A673 (cell line): ENCODE measurements at places on chromosomes 16 and 17. TPM values are rescaled to one million over a fixed set of nuclear protein-coding genes. Genes with fewer than 3 reads are reported as not detected.

DNA sequence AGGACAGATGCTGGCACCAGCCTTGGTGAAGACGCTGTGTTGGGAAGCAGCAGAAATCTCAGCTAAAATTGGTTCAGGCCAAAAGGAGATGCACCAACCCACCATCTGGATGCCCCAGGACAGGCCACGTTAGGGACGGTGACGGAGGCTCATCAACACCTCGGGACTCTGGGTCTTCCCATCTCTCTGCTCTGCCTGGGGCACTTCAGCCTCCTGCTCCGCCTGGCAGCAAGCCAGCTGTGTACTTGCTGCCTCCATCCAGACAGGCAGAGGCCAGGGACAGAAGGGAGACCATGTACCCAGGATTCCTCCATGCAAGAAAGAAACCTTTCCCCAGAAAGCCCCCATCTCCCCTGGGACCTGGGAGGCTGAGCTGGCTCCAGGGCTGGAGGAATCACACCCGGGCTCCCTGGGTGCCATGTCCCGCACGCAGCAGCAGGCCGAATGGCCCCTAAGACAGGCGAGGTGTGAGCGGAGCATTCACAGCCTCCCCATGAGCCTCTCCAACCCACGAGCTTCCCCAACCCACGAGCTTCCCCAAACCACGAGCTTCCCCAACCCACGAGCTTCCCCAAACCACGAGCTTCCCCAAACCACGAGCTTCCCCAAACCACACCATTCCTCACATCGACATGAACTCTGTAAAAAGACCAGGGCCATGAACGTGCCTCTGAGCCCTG, 274.5 kb downstream of the C16orf95 start:
- H3K4me1 ChIP-seq = no peaks in the 10 kb centered on the region
- no peak overlapping the region for H3K4me3 ChIP-seq
- no peaks in the 10 kb centered on the region for H3K36me3 ChIP-seq
- DNase-seq = no peak

GRCh38 chr17:61294777-61295176, 104.9 kb upstream of the TBX2 start:
- H3K27me3 ChIP-seq = no peaks in the 10 kb centered on the region
- no peaks in the 10 kb centered on the region for H3K36me3 ChIP-seq
- peak; percentile 5 for DNase-seq
- H3K4me1 ChIP-seq = no peaks in the 10 kb centered on the region

DNA sequence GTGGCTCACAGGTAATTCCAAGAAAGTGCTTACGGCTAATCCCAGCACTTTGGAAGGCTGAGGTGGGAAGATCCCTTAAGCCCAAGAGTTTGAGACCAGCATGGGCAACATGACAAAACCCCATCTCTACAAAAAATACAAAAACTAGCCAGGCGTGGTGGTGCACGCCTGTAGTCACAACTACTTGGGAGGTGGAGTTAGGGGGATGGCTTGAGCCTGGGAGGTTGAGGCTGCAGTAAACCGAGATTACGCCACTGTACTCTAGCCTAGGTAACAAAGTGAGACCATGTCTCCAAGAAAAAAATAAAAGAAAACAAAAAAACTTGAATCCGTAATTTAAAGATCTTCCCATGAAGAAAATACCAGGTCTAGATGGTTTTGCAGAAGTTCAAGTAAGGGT, 5.0 kb downstream of the ICAM2 start:
- no peaks in the 10 kb centered on the region for H3K4me1 ChIP-seq
- no peak overlapping the region for H3K27ac ChIP-seq
- no peaks in the 10 kb centered on the region for H3K36me3 ChIP-seq
- peaks cover 2% of the 10 kb centered on the region for H3K27me3 ChIP-seq
- DNase-seq = no peak
- H3K4me3 ChIP-seq = no peak overlapping the region

DNA sequence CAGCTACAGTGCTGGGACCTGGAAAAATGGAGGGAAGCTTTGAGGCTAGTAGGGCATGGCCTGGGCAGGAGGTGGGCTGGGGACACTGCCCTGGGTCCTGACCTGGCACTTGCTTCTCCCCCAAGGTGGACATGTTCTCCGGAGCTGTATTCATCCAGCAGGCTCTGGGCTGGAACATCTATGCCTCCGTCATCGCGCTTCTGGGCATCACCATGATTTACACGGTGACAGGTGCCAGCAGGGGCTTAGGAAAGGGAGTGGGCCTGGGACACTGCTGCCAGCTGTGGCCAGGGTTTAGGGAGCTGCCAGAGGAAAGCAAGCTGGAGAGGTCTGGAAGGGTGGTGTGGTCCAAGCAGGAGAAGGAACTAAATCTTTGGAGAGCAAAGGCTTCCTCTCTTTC, 3.1 kb downstream of the SLC5A2 start:
- no peaks in the 10 kb centered on the region for H3K36me3 ChIP-seq
- no peak overlapping the region for H3K27ac ChIP-seq
- H3K4me1 ChIP-seq = peaks cover 12% of the 10 kb centered on the region
- no peak for DNase-seq
- peaks cover 3% of the 10 kb centered on the region for H3K27me3 ChIP-seq

- no peak overlapping the region for H3K27ac ChIP-seq
- DNase-seq = no peak
- H3K27me3 ChIP-seq = no peaks in the 10 kb centered on the region
- H3K4me1 ChIP-seq = peaks cover 15% of the 10 kb centered on the region
- H3K4me3 ChIP-seq = no peak overlapping the region
Measured at GRCh38 chr17:41633556-41634199, 9.3 kb upstream of the KRT17 start.

DNA sequence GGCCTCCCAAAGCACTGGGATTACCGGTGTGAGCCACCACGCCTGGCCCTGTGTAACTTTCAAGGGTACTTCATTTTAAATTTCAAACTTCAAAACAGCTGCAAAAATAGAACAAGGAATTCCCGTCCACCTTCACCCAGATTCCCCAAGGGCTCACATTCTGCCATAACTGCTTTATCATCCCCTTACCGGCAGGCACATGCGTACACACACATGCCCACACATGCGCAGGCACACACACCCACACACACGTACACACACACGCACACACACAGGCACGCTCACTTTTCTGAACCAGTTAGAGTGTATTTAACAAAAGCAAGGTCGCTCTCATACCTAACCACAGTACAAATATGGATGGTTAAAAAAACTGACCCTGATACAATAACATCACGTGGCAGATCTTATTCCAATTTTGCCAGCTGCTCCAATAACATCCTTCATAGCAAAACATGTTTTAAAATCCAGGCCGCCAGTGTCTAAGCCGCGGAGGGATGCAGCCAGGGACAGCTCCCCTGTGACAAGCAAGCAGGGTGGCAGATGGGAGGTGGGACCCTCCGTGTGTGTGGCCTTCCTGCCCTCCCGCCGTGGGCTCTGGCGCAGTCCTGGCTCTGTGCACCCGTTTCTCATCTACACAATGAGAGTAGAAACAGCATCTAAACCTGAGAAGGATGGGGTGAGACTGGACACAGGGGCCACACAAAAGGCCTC, 23.1 kb downstream of the PDIA2 start:
- no peak overlapping the region for H3K4me3 ChIP-seq
- no peaks in the 10 kb centered on the region for H3K27me3 ChIP-seq
- H3K36me3 ChIP-seq = peaks cover 10% of the 10 kb centered on the region
- no peak for DNase-seq

DNA sequence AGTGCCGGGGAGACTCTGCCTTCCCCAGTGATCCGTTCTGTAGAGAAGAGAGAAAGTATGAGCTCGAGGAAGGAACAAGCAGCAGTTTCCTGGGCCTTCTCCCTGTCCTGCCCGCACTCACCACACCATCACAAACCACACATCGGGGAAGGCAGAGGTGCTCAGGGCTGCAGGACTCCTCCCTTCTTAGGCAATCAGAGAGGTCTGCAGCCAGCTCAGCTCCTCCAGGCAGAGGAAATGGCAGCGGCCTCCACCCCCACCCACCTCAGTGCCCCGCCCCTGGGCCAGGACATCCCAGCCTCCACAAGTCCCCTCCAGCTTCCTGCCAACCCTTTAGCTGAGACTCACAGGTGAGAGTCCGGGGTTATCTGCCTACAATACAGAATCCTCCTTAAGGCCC, 2.0 kb downstream of the ZNF319 start:
- H3K4me3 ChIP-seq = no peak overlapping the region
- DNase-seq = no peak
- no peak overlapping the region for H3K27ac ChIP-seq
- no peaks in the 10 kb centered on the region for H3K27me3 ChIP-seq
- H3K36me3 ChIP-seq = peaks cover 4% of the 10 kb centered on the region

DNA sequence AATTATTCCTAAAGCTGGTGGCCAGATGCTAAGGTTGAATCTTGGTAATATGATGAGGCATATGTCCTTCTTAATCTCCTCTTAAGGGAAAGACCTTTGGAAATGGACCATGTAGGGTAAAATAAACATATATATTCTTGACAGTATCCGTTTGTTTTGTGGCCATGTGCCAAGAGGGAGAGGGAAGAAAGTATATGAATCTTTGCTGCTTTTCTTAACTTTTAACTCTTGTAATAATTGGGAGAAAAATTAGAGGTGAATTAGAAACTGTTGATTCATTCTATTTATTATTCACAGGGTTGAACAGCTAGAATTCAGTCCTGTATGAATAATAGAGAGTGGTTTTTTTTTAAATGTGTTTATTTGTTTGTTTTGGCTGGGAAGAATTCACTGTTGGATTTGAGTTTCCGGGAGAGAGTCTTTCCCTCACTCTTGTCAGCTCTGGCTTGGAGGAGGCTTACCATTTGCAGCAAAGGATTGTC, 31.6 kb downstream of the AATF start:
- H3K27ac ChIP-seq = no peak overlapping the region
- no peak overlapping the region for H3K4me3 ChIP-seq
- no peaks in the 10 kb centered on the region for H3K27me3 ChIP-seq
- H3K36me3 ChIP-seq = no peaks in the 10 kb centered on the region

GRCh38 chr16:67417333-67418061, 1.2 kb upstream of the ZDHHC1 start:
- no peak overlapping the region for H3K4me3 ChIP-seq
- H3K27ac ChIP-seq = no peak overlapping the region
- no peaks in the 10 kb centered on the region for H3K36me3 ChIP-seq
- no peak for DNase-seq
- peaks cover 8% of the 10 kb centered on the region for H3K4me1 ChIP-seq

DNA sequence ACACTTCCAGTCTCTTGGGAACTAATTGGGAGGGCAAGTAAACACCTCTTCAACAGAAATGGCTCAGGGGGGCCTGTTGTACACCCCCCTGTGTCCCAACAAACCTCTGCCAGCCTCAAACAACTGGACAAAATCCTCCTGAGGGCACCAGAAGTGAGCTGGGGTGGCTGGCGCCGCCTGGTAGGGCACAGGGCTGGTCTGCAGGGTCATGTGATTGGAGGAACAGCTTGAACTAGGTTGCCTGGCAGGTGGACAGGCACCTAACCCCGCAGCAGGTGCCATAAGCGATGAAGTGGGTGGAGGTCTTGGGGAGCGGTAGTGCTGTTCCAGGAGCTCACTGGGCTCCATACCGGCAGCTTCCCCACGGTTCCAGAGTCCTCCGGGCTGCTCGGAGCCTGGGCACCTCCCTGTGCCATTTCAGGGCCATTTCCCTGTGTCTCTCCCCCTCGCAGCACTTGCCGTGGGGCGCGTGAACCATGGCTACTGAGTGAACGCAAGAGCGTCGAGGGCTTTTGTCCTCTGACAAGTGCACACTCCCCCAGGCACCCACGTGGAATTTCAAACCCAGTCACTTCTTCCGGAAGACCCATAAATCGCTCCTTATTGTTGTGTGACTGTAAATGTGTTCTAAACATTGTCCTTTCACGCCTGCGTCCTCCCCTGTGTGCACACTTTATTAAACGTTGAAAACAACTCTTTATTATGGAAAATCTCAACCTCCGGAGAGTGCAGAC, 101.5 kb downstream of the SEC14L1 start:
- H3K27me3 ChIP-seq = no peaks in the 10 kb centered on the region
- peaks cover 24% of the 10 kb centered on the region for H3K4me1 ChIP-seq
- no peak for DNase-seq
- no peak overlapping the region for H3K4me3 ChIP-seq

The CACNG1 gene
- not detected in 2 replicates for total RNA-seq

The TMEM114 gene
- 0.86 and 1.8 TPM in 2 replicates for total RNA-seq

The RAD51C gene
- 79.8 and 80.4 TPM in 2 replicates for total RNA-seq

The ALDH3A2 gene
- total RNA-seq = 97.0 and 97.3 TPM in 2 replicates

The CD7 gene
- total RNA-seq = not detected in 2 replicates

The GJD3 gene
- not detected in 2 replicates for total RNA-seq

The MYH1 gene
- total RNA-seq = 0.39 and 0.46 TPM in 2 replicates

The FHOD1 gene
- 94.9 and 96.4 TPM in 2 replicates for total RNA-seq
